ENCODE measurements at places on chromosomes 16 and 17. TPM values are rescaled to one million over a fixed set of nuclear protein-coding genes. Genes with fewer than 3 reads are reported as not detected.

Gene SCN4A
- 5.8 TPM for total RNA-seq

- H3K36me3 ChIP-seq, result peaks cover 69% of the 10 kb centered on the region
- H3K4me1 ChIP-seq, result no peaks in the 10 kb centered on the region
- DNase-seq, result no peak
- no peak overlapping the region for H3K27ac ChIP-seq
- no peak overlapping the region for H3K4me3 ChIP-seq
These were observed 19.1 kb upstream of the COPRS start for GRCh38 chr17:31877911-31878702.

- no peaks in the 10 kb centered on the region for H3K36me3 ChIP-seq
- H3K27ac ChIP-seq, result no peak within 1 kb of the TSS
- peaks cover 6% of the 10 kb centered on the region for H3K4me1 ChIP-seq
- H3K4me3 ChIP-seq, result peak within 1 kb of the TSS; percentile 89
- H3K27me3 ChIP-seq, result no peaks in the 10 kb centered on the region
- peak; percentile 91 for DNase-seq
These were observed at the start of gene DUSP14 for GRCh38 chr17:37489197-37490001. Gene DUSP14, plus strand, starts transcription at chr17:37489891. Its CDS starts 22,382 bp downstream, at chr17:37512273.

DNA sequence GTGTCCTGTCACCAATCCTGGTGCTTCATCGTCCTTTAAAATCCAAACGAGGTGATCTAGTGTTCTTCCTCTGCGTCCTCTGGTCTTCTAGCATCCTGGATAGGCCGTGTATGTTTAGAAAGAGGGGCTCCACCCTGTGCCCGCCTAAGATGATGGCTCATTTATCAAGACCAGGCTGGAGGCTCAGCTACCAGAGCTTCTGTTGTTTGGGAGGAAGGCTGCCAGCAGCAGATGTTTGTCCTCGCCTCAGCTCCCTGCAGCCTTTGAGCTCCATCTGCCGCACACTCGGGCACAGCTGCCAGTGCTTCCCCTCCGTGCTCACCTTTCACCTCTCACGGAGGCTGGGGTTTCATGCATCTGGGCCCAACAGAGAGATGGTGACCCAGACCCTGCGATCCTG, 954.7 kb upstream of the RBFOX1 start:
- no peak overlapping the region for H3K27ac ChIP-seq
- H3K36me3 ChIP-seq, result no peaks in the 10 kb centered on the region
- no peak for DNase-seq
- no peaks in the 10 kb centered on the region for H3K27me3 ChIP-seq

Gene PSMB3
- total RNA-seq, result 252 TPM

DNA sequence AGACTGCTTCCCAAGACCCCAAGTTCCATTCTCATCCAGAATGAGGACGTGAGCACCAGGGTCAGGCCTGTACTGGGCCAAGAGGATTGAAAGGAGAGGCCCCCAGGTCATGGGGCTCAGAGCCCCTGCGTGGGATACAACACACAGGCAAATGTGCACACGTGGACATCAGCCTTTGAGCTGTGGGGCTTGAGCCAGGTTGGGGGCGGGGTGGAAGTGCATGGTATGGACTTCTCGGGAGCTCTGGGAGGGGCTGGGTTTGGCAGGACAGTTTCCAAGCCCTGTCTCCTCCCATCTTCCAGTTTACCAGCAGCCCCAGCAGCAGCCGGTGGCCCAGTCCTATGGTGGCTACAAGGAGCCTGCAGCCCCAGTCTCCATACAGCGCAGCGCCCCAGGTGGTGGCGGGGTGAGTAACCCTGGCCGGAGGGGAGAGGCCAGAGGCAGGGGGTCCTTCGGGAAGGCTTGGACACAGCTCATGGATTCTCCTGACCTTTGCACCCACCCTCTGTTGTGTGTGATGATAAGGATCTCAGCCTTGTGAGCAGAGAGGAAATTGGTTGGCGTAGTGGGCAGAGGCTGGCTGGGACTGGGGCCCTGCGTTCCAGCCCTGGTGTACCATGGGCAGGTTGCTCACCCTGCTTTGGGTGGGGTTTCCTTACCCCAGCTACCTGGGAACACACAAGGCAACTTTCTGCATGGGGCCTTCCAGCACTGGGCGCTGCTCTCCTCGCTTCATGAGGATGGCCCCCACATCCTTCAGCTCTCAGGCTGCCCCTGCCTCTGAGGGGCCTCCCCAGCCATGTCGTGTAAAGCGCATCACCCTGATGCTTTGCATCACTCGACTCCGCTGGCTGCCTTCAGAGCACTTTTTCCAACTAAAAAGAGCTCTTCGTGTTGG, 10.4 kb upstream of the LASP1NB start:
- no peak overlapping the region for H3K27ac ChIP-seq
- H3K4me3 ChIP-seq, result no peak overlapping the region
- no peaks in the 10 kb centered on the region for H3K4me1 ChIP-seq
- DNase-seq, result peak; percentile 74

- H3K36me3 ChIP-seq, result no peaks in the 10 kb centered on the region
- no peak overlapping the region for H3K27ac ChIP-seq
- peaks cover 8% of the 10 kb centered on the region for H3K27me3 ChIP-seq
- H3K4me3 ChIP-seq, result no peak overlapping the region
- DNase-seq, result peak; percentile 51
These were observed 542 bp downstream of the GUCY2D start for GRCh38 chr17:8002721-8003593.

GRCh38 chr16:71423865-71424264, 18.0 kb downstream of the TLE7 start:
- peak overlapping the region; percentile 6 for H3K4me3 ChIP-seq
- DNase-seq, result no peak
- H3K27me3 ChIP-seq, result no peaks in the 10 kb centered on the region
- no peak overlapping the region for H3K27ac ChIP-seq
- H3K36me3 ChIP-seq, result no peaks in the 10 kb centered on the region

DNA sequence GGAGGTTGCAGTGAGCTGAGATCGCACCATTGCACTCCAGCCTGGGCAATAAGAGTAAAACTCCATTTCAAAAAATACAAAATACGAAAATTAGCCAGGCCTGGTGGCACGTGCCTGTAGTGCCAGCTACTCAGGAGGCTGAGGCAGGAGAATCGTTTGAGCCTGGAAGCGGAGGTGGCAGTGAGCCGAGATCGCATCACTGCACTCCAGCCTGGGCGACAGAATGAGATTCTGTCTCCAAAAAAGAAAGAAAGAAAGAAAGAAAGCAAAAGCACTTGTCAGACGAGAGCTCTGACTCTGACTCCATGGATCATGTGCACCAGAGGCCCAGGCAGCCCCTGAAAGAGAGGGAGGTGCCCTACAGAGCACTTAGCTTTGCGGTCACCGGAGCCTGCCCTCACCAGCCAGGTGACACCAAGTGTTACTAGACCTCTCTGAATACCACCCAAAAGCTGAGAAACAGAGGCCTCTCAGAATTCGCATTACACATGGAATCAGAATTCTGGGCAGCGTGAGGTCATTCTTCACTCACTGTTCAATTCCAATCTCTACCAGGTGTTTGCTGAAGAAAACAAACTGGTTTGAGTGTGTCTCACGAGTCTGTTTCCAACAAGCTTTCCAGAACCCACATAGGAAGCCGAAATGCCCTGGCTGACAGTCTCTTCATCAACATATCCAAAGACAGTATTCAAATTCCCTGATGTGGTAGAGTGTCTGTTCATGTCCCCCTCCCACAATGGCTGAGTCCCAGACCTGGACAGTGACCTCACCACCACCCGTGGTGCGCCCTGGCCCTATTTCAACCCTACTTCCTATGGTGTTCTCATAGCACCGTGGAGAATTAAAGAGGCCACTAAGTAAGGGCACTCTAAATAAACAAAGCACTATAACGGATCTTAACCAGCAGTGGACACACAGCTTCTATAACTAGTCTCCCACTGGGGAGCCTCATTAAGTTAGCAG, 1.5 kb downstream of the FLCN start:
- peak overlapping the region; percentile 97 for H3K4me3 ChIP-seq
- H3K36me3 ChIP-seq, result peaks cover 21% of the 10 kb centered on the region
- peaks cover 11% of the 10 kb centered on the region for H3K4me1 ChIP-seq

Gene SLC5A2
- 0.52 TPM for total RNA-seq

- H3K27ac ChIP-seq, result no peak overlapping the region
- no peaks in the 10 kb centered on the region for H3K4me1 ChIP-seq
- no peak for DNase-seq
- peaks cover 49% of the 10 kb centered on the region for H3K36me3 ChIP-seq
- H3K27me3 ChIP-seq, result no peaks in the 10 kb centered on the region
These were observed 8.4 kb downstream of the GDE1 start for GRCh38 chr16:19513377-19514053.

Gene C16orf86
- 1.5 TPM for total RNA-seq

DNA sequence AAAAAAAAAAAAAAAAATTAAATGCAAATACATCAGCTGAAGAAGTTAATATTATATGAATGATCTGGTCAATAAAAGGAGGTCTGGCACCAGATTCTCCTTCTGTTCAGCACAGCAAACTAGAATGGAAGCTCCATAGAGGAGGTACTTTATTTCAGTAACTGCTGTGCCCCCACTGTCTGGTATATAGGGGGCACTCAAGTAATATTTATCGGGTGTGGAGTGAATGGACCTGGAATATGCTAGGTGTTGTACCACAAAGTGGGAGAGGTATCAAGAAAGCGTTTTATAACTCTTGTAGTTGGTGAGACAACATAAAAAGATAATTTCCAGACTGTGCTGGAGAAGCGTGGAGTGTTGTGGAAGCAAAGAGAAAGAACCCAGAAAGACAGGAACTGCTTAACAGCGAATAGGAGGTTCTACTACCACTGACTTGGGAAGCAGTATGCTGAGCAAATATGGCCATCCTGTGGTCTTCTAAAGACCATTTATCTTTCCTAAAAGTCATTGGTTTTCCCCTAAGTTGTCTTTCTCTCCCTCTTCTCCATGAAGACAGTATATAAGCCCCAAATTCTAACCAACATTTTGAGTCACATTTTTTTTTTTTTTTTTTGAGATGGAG, 12.2 kb upstream of the PRKCA start:
- DNase-seq, result no peak
- no peak overlapping the region for H3K27ac ChIP-seq
- H3K4me1 ChIP-seq, result no peaks in the 10 kb centered on the region
- no peaks in the 10 kb centered on the region for H3K27me3 ChIP-seq
- H3K4me3 ChIP-seq, result no peak overlapping the region

GRCh38 chr16:30005341-30006094, 5.3 kb downstream of the DOC2A start:
- H3K27me3 ChIP-seq, result no peaks in the 10 kb centered on the region
- DNase-seq, result no peak
- peaks cover 1% of the 10 kb centered on the region for H3K4me1 ChIP-seq
- H3K27ac ChIP-seq, result no peak overlapping the region

DNA sequence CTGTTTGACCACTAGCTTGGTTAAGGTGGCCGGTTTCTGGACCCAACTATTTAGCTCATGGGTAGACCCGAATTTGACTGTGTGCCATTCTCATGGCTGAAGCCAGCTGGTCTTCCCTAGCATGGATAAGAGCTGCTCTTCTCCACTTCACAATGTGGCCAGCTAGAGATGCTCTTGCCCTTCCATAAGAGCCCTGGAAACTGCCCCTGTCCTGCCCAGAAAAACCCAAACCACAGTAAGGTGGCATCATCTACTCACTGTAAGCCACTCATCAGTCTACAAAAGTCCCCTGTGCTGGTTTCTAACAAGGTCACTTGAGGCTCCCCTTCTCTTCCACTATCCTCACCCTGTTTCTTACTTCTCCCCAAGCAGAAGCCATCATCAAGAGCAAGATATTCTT, 165.1 kb downstream of the HS3ST2 start:
- H3K4me3 ChIP-seq, result no peak overlapping the region
- no peaks in the 10 kb centered on the region for H3K27me3 ChIP-seq
- H3K36me3 ChIP-seq, result peaks cover 2% of the 10 kb centered on the region
- H3K4me1 ChIP-seq, result peaks cover 4% of the 10 kb centered on the region
- DNase-seq, result no peak

DNA sequence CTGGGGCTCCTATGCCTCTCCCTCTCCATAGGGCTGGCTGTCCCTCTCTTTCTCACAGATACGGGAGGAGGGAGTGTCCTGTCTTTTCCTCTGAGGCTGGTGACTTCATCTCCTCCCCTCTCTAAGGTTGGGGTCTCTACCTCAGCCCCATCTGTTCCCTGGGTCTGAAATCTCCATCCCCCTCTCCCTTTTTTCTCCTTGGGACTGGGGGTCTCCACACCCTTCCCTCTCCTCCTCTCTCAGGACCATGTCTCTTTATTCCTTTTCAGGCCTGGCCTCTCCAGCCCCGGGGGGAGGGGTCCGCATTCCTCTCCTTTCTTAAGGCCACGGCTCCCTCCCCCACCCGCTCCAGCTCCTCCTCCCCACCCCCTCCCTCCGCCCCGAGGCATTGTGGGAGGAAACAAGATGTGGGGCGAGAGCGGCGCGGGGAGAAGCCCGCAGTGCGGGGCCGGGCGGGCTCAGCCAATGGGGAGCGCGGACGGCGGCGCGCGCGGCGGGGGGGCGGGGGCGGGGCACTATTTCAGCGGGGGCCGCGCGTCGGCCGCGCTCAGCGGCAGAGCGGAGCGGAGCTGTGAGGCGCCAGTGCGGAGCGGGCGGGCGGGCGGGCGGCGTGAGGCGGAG, at the start of gene DYNLL2:
TSS of gene DYNLL2 (plus strand) at position 550 of the 621 bp plus-strand sequence. CDS start 3,672 bp downstream, outside the sequence.
- peak; percentile 99 for DNase-seq
- peak within 1 kb of the TSS; percentile 94 for H3K4me3 ChIP-seq
- peaks cover 33% of the 10 kb centered on the region for H3K36me3 ChIP-seq
- H3K4me1 ChIP-seq, result peaks cover 3% of the 10 kb centered on the region
- peak within 1 kb of the TSS; percentile 13 for H3K27ac ChIP-seq

- DNase-seq, result no peak
- H3K27me3 ChIP-seq, result no peaks in the 10 kb centered on the region
- H3K4me1 ChIP-seq, result no peaks in the 10 kb centered on the region
- H3K27ac ChIP-seq, result no peak overlapping the region
- no peaks in the 10 kb centered on the region for H3K36me3 ChIP-seq
These were observed 517.7 kb upstream of the PSMD7 start for GRCh38 chr16:73778887-73779286.

DNA sequence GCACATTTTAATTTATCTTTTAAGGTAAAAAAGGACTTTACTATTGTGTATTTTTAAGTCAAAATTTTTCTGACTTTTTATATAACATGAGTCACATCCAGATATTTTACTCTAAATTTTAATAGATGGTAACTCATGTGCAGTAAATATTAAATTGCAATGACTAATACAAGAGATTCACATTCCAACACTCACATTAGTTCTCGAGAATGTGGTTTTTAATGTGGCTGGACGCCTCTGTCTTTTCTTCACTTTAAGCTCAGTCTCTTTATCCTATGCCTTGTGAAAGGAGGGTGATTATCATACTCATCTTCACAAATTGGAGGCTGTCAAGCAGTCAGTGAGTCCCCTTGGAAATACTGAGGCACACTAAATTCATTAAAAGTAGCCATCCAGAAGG, 315.6 kb downstream of the HS3ST3B1 start:
- DNase-seq, result no peak
- H3K4me1 ChIP-seq, result no peaks in the 10 kb centered on the region
- no peak overlapping the region for H3K4me3 ChIP-seq
- H3K27ac ChIP-seq, result no peak overlapping the region
- peaks cover 8% of the 10 kb centered on the region for H3K36me3 ChIP-seq

- no peaks in the 10 kb centered on the region for H3K4me1 ChIP-seq
- no peak for DNase-seq
- no peaks in the 10 kb centered on the region for H3K27me3 ChIP-seq
- H3K27ac ChIP-seq, result no peak overlapping the region
- H3K36me3 ChIP-seq, result no peaks in the 10 kb centered on the region
These were observed 81.2 kb upstream of the GOT2 start for GRCh38 chr16:58815181-58815888.

All from H9 (cell line).